Stimulated activated CD8-positive, alpha-beta memory T cell treated with anti-CD3 and anti-CD28 coated beads, Interleukin-4, amount 100 ng/mL, for 4 hours (primary cell): ENCODE measurements at places on chromosomes 1 and 21.

DNA sequence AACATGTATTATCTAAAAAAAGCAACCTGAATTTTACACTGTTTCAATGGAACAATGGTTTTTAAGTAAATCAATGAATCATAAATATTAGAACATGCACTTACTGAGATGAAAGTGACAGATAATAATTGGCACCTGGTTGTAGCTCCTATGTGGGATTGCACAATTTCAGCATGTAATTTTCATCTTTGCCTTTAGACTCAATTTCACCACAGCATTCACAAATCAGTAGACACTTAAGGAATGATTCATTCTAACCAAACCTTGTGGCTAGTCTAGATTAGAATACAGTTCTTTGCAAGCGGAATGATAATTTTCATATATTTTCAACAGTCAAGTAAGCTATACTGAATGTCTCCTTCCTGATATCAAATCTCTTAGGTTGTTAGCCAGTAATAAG, 853.4 kb downstream of the KCNT2 start:
- no peak for DNase-seq

DNA sequence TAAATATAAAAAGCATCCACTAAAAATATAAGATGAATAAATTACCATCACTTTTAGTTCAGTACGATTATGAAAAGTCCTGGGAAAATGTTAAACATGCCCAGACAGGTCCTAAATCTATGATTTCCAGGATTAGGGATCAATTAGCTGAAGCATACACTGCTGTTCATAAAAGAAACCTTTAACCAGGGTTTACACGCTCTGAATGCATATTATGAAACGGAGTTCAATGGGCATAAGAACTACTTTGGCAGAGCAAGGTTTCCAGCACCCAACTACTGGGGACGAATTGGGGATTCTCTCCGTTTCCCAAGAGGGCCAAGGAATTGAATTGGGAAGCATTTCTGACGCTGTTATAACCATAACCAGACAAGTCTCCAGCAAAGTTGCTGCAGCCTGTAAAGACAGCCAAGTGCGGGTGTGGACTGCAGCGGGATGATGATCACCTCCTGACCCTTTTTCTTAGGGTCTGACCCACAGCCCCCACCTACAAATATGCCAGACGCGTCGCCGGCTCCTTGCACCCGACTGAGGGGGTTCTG, 1.6 kb downstream of the SLC30A1 start:
- DNase-seq, result no peak

GRCh38 chr1:39238476-39238875, 34.0 kb downstream of the MACF1 start:
- DNase-seq, result no peak

DNA sequence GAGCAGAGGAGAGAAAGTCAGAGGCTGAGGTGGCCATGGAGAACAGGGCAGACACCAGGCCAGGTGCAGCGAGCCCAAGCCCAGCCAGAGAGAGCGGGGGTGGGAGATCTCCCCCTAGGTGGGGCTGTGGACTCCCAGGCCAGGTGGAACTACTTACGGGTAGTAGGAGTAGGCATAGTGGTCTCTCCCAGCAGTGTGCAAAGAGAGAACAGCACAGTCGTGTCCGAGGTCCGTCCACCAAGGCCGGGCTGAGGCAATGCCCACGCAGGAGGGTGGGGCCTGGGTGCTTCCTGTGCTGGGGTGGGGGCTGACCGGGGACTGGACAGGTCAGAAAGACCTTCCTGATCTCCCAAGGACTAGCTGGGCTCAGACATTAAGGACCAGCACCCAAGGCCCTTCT, 263.7 kb downstream of the PTPRU start:
- DNase-seq, result no peak

- no peak for DNase-seq
Measured at GRCh38 chr1:161836018-161836417, 69.9 kb downstream of the ATF6 start.
